GM12892 (cell line): ENCODE measurements at places on chromosomes 11 and 22.

GRCh38 chr11:77589181-77589520, 602 bp upstream of the AQP11 start:
- no peak for DNase-seq

DNA sequence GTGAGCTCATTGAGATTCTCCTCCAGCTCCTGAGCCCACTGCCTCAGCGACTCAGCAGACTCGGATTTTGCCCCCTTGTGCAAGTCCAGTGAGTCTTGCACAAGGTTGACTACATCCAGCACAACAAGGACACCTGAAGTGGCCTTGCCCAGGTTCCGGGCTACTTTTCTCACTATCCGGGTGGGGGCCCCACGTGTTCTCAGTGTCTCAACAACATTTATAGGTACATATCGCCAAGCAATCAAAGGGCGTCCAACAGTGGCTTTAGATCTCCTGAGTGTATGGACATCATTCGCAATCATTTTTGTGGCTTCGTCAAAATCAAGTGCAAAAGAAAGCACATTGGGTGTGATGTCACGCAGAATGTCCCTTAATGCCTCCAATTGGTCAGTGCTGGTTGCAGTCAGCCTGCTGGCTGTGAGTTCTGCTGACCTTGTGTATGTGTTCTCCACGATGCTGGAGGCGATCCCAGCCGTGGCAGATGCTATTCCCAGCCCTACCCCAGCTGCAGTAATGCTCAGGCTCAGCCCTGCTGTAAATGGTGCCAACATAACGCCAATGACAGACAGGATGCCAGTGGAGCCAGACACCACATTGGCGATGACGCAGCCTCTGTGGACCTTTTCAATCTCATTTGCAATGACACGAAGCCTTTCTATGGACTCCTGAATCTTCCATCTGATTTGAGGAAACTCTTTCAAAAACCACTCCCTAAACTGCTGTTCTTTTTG, 10.3 kb downstream of the APOL4 start:
- DNase-seq, result no peak

- no peak for DNase-seq
These were observed 15.8 kb downstream of the CYB5R2 start for GRCh38 chr11:7657306-7658025.

DNA sequence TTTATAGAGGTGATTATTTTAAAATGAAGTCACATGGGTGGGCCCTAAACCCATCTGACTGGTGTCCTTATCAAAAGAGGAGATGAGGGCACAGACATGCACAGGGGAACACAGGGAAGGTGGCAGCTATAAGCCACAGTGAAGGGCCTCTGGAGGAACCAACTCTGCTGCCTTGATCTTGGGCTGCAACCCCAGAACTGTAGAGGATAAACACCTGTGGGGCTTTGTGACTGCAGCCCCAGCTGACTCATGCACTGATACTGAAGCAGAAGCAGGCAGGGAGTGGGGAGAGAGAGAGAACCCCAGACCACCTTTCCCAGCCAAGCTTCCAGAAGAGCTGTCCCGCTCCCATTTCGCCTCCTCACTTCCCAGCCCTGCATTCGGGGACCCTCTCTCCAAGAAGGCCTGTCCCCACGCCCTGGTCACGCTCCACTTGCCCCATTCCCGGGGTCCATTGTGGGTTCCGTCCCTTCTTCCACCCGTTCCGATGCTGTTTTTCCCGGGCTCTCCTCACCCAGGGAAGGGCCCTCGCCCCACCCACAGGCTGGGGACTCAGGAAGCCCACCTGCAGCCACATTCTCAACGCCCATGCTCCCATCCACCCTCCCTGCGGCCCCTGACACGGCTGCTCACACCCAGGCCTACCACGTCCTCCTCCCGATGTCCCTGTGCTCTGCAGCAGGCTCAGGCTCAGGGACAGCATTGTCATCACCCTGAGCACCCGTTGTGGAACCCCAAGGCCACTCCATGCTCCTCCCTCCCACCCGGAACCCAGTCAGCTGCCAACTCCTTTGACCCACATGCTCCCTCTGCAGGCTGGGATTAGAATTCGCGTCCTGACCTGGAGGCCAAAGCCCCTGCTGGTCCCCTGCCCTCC, 90.8 kb upstream of the SHANK2 start:
- DNase-seq, result peak; percentile 59
